Cerebellum (tissue), 4 donors: ENCODE measurements at places on chromosomes 5 and 9. TPM values are rescaled to one million over a fixed set of nuclear protein-coding genes. Genes with fewer than 3 reads are reported as not detected.

The SH3TC2 gene
- 2.6 TPM for total RNA-seq

The DNAH5 gene
- 2.6 TPM for total RNA-seq

The DMRTA1 gene
- 0.91 TPM for total RNA-seq

The MLANA gene
- not detected for total RNA-seq

The RANBP3L gene
- total RNA-seq, result 8.0 TPM

The UNC5A gene
- 9.3 TPM for total RNA-seq
